Regular cardiac myocyte (primary cell): ENCODE measurements at places on chromosomes 3 and 15. TPM values are rescaled to one million over a fixed set of nuclear protein-coding genes. Genes with fewer than 3 reads are reported as not detected.

ERICH6 gene
- total RNA-seq: under 0.01 TPM in 1 of 2 replicates, not detected in the other

CYP1A2 gene
- total RNA-seq: not detected in 2 replicates

KCNMB2 gene
- not detected in 2 replicates for total RNA-seq

TNFAIP8L3 gene
- total RNA-seq: 17.8 and 23.8 TPM in 2 replicates

LOXL1 gene
- 62.3 and 86.5 TPM in 2 replicates for total RNA-seq

GRIP2 gene
- 0.19 and 1.1 TPM in 2 replicates for total RNA-seq

GOLGA6D gene
- under 0.01 TPM in 1 of 2 replicates, not detected in the other for total RNA-seq

MUSTN1 gene
- 0.56 TPM in 1 of 2 replicates, not detected in the other for total RNA-seq

PXK gene
- 14.2 and 32.1 TPM in 2 replicates for total RNA-seq

CHRD gene
- total RNA-seq: 0.96 and 3.1 TPM in 2 replicates

GOLGA6L7 gene
- total RNA-seq: not detected in 2 replicates

SNTN gene
- total RNA-seq: not detected in 2 replicates

RGMA gene
- under 0.01 and 0.19 TPM in 2 replicates for total RNA-seq

SRGAP3 gene
- total RNA-seq: 2.5 and 9.3 TPM in 2 replicates

DNAH1 gene
- total RNA-seq: 0.96 and 2.0 TPM in 2 replicates

RTP1 gene
- under 0.01 TPM in 1 of 2 replicates, not detected in the other for total RNA-seq

CPNE4 gene
- total RNA-seq: not detected in 2 replicates

GCSAM gene
- total RNA-seq: not detected in 2 replicates

EIF4G1 gene
- total RNA-seq: 179 and 389 TPM in 2 replicates

ANKUB1 gene
- total RNA-seq: not detected in 2 replicates

ZCWPW2 gene
- 0.38 and 1.4 TPM in 2 replicates for total RNA-seq

PIGB gene
- 10.0 and 13.2 TPM in 2 replicates for total RNA-seq

CPB1 gene
- total RNA-seq: not detected in 2 replicates

TTLL13 gene
- not detected in 2 replicates for total RNA-seq

TNNC1 gene
- total RNA-seq: 0.96 and 2.5 TPM in 2 replicates

STX19 gene
- under 0.01 TPM in 1 of 2 replicates, not detected in the other for total RNA-seq

TMEM45A gene
- 74.8 and 166 TPM in 2 replicates for total RNA-seq

CPLX3 gene
- total RNA-seq: not detected in 2 replicates

GLDN gene
- 1.2 and 1.4 TPM in 2 replicates for total RNA-seq

ECE2 gene
- total RNA-seq: not detected in 2 replicates

FSTL1 gene
- 960 and 2,112 TPM in 2 replicates for total RNA-seq

SERP1 gene
- total RNA-seq: 209 and 233 TPM in 2 replicates

AGBL1 gene
- total RNA-seq: not detected in 2 replicates

PLCL2 gene
- 11.1 and 14.7 TPM in 2 replicates for total RNA-seq

TRH gene
- total RNA-seq: under 0.01 and 0.38 TPM in 2 replicates

FAH gene
- total RNA-seq: 14.9 and 22.6 TPM in 2 replicates

SPESP1 gene
- total RNA-seq: 3.3 and 4.2 TPM in 2 replicates

ATP8B4 gene
- total RNA-seq: 0.19 and 10.7 TPM in 2 replicates

ANKRD34C gene
- not detected in 2 replicates for total RNA-seq

CMTM8 gene
- total RNA-seq: 0.38 and 0.56 TPM in 2 replicates

SH2D7 gene
- total RNA-seq: not detected in 2 replicates

IDH3A gene
- 27.6 and 81.1 TPM in 2 replicates for total RNA-seq

CKMT1A gene
- not detected in 2 replicates for total RNA-seq

SAMD7 gene
- total RNA-seq: not detected in 2 replicates

SYNM gene
- total RNA-seq: 3.9 and 6.1 TPM in 2 replicates

FAM174B gene
- total RNA-seq: 1.2 and 1.7 TPM in 2 replicates

TM4SF18 gene
- total RNA-seq: 0.56 and 0.77 TPM in 2 replicates

ENTPD3 gene
- 0.19 and 0.28 TPM in 2 replicates for total RNA-seq

IL17RE gene
- total RNA-seq: 0.56 and 1.2 TPM in 2 replicates

DIPK2A gene
- total RNA-seq: 71.9 and 128 TPM in 2 replicates

ALDH1A2 gene
- total RNA-seq: 4.5 and 8.8 TPM in 2 replicates

PIK3CB gene
- total RNA-seq: 12.7 and 13.2 TPM in 2 replicates

GUCA1C gene
- not detected in 2 replicates for total RNA-seq
